COR-L47 (cell line): ENCODE measurements at places on chromosomes 12 and 14.

- no peak for DNase-seq
Observed at GRCh38 chr14:100546051-100546443, 41.2 kb downstream of the BEGAIN start.

DNA sequence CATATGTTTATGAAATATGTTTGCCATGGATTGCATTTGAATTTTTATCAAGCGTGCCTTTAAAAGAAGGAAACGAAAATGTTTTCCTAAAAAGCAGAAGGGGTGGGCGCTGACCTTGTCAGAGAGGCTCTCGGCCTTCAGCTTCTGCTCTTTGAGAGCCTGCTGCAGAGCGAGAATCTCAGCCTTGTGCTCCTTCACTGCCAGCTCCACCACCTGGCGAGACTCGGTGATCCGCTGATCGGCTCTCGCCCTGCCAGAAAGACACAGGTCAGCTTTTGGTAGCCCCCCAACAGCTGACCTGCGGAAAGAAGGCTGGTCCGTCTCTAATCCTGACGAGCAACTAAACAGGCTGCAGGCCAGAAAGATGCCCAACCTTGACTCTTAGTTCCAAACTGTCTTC lies 62.4 kb downstream of the PRKAB1 start:
- DNase-seq = no peak

DNA sequence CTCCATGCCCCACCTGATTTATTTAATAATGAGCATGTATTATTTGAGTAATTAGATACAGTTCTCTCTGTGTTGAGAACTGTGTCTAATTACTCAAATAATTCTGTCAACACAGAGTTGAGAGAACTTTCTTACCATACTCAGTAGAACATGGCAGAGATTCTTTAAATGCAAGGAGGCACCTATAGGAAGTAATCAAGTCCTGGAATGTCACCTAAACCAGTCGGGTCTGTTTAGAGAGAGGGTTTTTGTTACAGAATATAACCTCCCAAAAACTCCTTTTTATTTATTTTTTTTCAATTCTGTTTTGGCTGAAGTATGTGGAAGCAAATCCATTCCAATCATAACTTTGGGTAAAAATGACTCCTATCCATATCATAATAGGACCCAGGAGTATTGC lies 37.5 kb upstream of the CIT start:
- no peak for DNase-seq

DNA sequence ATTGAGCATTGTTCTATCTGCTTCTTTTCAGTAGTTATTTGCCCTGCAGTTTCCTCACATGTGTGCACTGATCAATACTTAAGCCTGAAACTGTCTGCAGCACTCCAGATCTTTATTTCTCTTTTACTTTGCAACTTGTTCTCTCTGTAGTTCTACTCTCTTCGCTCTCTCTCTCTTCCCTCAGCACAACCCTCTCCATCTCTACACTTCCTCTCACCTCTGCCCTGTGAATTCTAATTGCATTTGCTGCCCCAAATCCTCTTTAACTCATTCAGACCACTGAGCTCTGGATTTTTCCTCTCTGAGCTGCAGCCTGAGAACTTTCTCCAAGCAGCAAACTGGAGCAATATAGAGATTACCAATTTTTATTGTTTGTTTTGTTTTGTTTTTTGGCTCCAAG lies 1035.5 kb downstream of the FSCB start:
- DNase-seq = no peak

DNA sequence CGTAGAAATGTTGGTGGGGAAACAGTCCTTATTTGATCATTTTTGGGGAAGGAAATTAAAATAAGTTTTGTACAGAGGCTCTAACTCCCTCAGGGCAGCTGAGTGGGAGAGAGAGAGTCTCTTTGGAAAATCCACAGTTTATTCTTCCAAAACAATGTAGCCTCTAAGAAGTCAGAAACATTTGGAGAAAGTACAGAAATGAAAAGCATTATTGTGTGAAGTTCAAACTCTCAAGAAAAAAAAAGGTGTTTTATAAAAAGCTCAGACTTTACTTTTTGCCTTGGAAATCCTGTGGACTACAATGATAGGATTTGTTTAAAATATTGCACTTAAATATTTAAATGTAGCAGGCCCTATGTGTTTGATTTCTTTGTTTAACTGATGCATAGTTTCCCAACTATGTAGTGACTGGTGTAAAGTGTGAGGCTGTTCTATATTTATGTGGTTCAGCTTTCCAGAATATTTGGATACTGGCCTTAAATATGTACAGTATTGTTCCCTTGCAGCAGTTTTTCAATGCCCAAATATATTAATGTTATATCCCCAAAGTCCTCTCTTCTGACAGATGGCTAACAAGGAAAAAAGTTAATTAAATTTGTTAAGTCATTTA lies 82.0 kb upstream of the OTOGL start:
- DNase-seq = no peak

GRCh38 chr12:57497223-57498131 lies 9.6 kb downstream of the MARS1 start:
- no peak for DNase-seq

DNA sequence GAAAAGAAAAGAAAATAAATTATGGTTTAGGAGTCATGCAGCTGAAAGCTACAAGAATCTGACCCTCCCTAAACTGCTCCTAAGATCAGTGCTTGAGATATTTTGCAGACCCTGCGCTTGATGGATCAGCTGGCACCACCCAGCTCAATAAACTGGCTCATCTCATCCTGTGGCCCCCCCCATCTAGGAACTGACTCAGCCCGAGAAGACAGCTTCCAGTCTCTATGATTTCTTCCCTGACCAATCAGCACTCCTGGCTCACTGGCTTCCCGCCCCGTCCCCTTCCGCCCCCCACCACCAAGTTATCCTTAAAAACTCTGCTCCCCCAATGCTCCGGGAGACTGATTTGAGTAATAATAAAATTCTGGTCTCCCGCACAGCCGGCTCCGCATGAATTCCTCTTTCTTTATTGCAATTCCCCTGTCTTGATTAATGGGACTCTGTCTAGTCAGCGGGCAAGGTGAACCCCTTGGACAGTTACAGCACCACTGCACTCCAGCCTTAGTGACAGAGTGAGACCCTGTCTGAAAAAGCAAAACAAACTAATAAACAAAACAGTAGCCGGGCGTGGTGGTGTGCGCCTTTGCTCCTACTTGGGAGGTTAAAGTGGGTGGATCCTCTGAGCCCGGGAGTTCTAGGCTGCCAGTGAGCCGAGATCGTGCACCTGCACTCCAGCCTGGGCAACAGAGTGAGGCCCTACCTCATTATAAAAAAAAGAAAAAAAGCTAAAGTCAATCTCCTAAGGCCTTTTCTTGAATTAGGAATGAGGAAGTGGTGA lies 24.5 kb upstream of the SPTLC2 start:
- no peak for DNase-seq

DNA sequence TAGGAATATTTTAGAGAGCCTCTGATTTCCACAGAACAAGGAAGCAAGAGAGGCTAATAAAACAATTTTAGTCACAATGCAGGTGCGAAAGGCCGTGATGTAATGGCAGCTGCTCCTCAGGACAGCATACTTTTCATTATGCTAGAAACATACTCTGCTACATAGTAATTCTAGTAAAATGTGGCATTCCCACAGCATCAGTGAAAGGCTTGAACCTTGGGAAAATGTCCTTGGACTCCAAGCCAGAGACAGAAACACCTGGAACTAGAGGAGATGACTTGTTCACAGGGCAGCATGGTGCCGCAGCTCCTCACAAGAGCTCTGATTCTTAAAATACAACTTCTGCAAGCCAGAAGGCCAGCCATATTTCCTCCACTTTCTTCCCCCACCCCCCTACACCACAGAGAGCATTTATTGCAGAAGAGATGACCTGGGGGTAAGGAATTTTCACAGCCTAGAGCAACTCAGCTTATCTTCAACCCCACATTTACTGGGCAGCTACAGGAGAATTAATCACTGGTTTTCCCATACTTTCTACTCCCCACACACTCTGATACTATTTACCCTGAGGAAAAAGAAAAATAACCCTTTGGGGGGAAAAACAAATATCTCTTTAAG lies 15.8 kb downstream of the ABCC9 start:
- DNase-seq = no peak

- DNase-seq = no peak
Observed at GRCh38 chr12:902581-902980, 46.9 kb downstream of the RAD52 start.

- DNase-seq = no peak
Observed at GRCh38 chr12:114512351-114512750, 106.4 kb upstream of the TBX5 start.

GRCh38 chr12:68425998-68426397 lies 93.8 kb upstream of the MDM1 start:
- DNase-seq = no peak

DNA sequence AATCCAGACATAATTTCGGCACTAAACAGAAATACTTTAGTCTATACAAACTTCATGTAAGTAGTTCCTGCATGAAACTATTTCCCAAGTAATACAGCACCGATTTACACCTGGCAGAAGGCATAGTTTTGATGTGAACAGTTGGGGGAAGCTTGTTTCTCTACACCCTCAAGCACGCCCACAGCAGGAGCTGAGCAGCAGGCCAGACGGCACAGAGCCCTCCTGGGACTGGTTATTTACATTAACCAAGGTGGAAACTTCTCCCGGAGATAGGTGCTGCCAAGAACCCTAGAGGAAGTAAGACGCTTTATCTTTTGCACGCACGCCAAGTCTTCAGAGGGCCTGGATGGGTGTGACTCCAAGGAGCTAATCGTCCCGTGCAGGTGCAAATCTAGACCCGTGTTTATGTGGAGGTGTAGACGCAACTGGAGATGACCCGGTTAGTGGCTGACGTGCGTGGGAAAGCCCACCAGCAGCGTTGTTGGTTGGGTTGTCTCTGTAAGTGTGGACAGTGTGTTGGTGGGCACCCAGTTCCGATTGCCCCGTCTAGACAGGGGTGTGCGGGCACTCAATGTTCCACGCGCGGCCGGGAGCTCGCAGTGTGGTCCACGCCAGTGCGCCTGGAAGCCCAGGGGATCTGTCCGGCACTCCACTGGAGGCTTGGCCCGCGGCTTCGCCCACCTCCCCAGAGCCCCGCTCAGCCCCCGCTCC lies 767 bp upstream of the TCP11L2 start:
- peak; percentile 67 for DNase-seq

DNA sequence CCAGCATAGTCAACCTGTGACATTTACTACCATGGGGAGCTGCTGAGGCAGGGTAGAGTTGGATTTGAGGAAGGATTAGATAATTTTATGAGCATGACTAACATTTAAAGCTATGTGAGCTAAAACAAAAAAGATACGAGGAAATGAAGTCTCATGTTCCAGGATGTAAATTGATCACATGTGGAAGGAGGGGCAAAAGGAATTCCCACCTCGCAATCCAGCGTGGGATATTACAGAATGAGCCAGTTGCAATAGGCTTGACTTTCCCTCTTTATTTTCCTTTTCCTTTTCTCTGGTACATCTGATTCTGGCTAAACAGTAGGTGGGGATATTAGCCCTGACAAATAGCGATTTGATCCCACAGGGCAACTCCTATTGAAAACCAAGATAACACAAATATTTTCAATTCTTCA lies 214.9 kb upstream of the HMGA2 start:
- DNase-seq = no peak

DNA sequence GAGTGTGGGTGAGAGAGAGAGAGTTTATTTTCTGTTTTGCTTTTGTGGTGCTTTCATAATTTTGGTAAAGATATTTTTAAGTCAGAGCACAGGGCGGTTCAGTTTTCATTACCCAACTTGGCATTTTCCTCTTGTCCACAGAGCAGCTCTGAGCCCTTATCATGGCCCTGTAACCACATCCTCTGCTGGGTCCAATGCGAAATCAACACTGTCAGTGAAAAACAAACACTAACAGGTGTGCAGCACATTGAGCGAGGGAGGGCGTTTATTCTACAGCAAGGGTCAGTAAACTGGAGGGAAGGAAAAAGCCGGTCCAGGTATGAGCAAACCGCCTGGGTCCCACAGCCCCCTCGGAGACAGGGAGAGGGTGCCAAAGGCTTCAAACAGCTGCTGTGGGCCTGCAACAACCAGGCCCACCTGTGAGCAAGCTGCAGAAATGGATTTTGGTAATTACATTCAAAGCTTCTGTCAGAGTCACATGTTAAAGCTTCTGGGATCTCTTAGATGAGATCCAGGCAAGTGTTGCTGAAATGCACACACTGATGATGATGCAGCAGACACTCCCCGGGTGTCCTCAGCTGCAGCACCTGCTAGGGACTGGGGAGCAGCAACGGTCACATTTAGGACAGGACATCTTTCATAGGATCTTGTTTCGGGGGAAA lies 132.7 kb upstream of the DYRK2 start:
- peak; percentile 81 for DNase-seq

DNA sequence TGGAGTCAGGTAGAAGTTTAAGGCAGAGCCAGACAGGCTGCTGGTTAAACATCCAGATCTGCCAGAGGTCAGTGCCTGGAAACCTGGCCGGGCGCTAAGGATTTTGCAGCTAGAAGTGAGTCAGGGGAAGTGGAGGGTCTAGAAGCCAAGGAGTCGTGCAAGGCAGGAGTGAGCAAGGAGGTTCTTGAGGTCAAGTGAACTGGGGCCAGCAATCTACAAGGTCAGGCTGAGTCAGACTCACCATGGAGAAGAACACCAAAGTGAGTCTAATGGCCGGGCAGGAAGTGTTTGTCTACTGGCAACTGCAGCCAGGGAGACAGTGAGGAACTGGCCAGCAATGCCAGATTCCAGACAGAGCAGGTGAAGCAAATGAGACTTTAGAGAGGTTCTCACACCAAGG lies 628.2 kb downstream of the ETNK1 start:
- DNase-seq = no peak

GRCh38 chr12:62426089-62426488 lies 40.5 kb upstream of the MON2 start:
- no peak for DNase-seq

DNA sequence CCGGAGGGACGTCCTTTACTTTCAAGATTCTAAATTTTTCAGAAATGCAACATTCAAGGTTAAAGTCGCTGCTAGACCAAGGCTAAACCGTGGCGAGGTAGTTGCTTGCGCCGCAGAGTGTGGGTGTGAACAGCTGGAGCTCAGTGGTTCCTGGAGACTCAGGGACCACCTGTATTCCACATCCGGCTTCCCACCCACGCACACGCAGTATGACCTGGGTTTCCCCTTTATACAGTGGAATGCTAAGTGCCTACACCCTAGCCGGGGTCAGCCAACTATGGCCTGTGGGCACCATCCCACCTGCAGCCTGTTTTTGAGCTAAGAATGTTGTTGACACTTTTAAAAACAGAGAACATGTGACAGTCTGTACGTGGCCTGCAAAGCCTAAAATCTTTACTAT lies 42.9 kb upstream of the TESC start:
- DNase-seq = no peak

- no peak for DNase-seq
Observed at GRCh38 chr14:77122526-77123125, 19.0 kb downstream of the ZDHHC22 start.

- DNase-seq = no peak
Observed at GRCh38 chr12:103572312-103573045, 14.6 kb upstream of the STAB2 start.

- DNase-seq = no peak
Observed at GRCh38 chr14:20438664-20439063, 2.7 kb upstream of the KLHL33 start.

GRCh38 chr12:120847814-120848213 lies 56.3 kb downstream of the SPPL3 start:
- no peak for DNase-seq
